ENCODE measurements at places on chromosomes 13 and 19.

- DNase-seq: no peak
Measured at GRCh38 chr13:110826861-110827672, 87.8 kb downstream of the ANKRD10 start.

DNA sequence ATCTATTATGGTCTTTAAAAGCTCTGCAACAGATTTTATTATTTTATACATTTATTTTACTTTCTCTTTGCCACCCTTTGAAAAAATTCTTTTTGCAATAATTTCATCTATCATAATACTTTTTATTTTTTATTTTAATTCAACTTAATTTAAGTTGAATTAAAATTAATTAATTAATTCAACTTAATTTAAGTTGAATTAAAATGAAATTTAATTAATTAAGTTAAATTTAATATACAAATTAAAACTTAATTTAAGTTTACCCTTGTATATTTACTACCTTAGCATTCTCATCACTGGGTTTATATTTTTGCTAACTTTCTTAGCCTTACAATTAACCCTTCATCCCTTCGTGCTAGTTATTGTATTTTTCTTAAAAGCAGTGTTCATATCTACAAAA is 301.4 kb downstream of the SLITRK5 start:
- DNase-seq: no peak

DNA sequence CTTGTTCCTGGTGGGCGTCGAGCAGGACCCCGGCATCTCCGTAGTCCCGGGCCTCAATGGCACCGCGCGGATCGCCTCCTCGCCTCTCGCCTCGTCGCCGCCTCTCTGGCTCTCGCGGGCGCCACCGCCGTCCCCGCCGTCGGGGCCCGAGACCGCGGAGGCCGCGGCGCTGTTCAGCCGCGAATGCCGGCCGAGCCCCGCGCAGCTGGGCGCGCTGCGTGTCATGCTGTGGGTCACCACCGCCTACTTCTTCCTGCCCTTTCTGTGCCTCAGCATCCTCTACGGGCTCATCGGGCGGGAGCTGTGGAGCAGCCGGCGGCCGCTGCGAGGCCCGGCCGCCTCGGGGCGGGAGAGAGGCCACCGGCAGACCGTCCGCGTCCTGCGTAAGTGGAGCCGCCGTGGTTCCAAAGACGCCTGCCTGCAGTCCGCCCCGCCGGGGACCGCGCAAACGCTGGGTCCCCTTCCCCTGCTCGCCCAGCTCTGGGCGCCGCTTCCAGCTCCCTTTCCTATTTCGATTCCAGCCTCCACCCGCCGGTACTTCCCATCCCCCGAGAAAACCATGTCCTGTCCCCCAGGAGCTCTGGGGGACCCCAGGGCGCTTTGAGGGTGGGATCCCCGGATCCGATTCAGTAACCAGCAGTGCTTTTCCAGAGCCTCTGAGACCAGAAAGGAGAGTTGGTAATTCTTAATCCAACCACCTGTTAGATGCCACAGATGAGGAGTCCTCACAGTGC is 885 bp downstream of the MLNR start:
- DNase-seq: peak; percentile 34

- DNase-seq: no peak
Measured at GRCh38 chr19:13007292-13008045, 12.2 kb downstream of the NFIX start.

DNA sequence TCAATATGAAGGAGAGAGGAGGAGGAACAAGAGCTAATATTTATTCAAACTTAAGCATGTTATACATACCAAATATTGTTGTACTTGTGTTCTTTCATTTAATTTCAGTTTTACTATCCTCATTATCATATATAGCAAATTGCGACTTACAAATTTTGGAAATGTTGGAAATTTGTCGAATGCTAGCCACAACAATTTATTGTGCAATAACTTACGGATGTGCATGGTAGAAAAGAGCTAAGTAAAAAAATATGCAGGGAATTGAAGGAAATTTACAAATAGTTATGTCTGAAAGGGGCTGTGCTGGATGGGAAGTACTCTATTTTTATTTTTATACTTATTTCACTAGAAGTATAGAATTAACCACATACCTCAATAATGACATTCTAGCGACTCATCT is 376.3 kb downstream of the PCDH20 start:
- DNase-seq: no peak

DNA sequence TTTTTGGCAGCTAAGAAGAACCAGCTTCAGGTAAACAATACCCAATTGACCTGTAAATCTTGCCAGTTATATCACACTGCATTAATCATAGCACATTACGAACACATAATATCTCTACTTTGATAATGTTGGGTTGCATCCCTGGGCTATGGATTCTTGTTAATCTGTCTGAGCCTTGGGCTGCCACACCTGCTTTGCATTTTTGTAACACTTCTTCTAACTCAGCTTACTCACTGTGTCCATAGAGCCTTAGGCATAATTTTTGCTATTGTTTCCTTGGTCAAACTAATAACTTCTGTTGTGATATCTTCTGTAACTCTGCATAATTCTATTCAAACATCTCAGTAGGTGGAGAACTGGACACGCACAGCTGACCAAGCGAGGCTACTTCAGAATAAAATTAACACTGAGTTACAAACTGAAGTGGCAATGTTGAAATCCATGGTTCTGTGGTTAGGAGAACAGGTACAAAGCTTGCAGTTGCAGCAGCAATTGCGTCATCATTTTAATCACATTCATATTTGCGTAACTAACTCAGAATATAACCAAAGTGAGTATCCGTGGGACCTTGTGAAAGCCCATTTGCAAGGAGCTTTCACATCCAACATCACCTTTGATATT is 6.4 kb downstream of the ZNF350 start:
- no peak for DNase-seq

DNA sequence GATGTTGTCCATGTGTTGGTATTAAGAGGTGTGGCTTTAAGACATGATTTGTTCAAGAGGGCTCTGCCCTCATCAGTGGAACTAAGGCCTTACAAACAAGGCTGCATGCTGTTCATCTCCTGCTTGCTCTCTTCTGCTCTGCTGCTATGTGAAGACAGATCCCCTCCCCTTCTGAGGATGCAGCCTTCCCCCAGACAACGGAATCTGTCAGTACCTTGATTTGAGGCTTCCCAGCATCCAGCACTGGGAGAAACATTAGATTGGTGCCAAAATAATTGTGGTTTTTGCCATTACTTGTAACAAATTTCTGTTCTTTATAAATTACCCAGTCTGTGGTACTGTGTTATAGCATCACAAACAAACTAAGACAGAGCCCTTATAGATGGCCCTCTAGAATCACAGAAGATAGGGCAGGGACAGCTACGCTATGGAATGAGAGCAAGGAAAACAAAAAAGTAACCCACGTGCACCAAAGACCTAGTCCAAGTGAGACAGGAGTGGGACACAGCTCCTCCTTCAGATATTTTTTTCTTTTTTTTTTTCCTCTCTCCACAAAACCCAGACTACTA is 151.5 kb upstream of the RXFP2 start:
- no peak for DNase-seq

DNA sequence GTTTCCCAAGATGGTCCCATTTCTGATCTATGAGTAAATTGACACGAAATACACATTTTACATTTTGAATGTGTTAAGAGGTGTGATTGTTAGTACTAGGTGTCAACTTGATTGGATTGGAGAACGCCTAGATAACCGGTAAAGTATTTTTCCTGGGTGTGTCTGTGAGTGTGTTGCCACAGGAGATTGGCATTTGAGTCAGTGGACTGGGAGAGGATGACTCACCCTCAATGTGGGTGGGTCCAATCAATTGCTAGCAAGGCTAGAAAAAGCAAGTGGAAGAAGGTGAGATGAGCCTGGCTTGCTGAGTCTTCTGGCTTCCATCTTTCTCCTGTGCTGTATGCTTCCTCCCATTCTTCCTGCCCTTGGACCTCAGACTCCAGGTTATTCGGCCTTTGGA is 960.7 kb upstream of the PCDH9 start:
- no peak for DNase-seq

DNA sequence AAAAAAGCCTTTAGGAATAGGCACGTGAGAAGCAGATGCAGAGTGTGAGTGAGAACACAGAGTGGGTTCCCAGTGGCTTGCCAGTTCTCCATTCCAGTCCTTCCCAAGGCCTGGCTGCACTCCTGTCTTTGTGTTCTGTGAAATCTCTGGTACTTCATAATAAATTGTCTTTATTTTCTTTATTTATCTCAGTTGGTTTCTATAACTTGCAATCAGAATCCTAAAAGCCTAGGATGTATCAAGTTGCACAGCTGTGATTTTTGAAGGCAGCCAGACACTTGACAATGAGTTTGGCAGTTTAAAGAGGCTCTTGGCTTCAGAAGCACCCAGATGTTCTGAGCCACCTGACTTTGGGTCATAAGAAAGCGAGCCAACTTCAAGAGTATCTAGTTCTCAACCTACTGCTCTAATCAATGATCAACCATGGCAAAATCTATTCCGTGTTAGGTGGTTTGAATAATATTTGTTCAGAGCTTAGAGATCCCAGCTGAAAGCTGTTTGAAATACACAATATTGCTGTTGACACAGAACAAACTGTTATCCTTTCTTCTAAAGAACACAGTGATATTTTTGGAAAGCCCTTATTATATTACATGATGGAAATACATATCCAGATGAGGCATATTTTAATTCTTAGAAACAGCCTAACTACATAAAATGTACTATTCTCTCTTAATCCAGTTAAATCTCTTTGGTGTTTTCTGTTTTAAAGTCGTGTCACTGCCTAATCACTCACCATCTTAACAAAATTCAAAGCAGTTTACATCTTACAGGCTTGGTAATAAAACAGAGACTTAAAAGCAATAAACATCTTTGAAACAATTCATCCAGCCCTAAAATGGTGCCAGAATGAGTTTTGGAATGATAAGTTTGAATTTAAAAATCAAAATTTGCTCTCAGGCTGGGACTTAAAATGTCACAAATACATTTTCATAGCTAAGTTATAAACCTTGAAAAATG is 483.0 kb upstream of the NBEA start:
- DNase-seq: no peak

DNA sequence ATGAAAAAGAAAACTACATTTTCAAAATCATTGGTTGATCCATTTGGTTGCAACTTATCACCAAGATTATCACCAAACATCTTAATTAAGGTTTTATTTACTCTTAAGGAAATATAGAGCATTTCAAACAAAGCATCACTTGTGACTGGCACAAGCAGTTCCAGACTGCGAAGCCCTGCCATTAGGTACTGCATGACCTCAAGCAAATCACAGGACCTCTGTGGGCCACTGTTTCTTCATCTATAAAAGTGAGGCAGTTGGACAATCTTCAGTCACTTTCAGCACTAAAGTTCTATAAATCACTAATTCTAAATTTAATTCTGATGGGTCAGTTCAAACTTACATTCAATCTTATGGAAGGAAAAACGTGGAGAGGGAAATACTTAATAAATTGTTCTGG is 2.0 kb downstream of the ELF1 start:
- DNase-seq: no peak

DNA sequence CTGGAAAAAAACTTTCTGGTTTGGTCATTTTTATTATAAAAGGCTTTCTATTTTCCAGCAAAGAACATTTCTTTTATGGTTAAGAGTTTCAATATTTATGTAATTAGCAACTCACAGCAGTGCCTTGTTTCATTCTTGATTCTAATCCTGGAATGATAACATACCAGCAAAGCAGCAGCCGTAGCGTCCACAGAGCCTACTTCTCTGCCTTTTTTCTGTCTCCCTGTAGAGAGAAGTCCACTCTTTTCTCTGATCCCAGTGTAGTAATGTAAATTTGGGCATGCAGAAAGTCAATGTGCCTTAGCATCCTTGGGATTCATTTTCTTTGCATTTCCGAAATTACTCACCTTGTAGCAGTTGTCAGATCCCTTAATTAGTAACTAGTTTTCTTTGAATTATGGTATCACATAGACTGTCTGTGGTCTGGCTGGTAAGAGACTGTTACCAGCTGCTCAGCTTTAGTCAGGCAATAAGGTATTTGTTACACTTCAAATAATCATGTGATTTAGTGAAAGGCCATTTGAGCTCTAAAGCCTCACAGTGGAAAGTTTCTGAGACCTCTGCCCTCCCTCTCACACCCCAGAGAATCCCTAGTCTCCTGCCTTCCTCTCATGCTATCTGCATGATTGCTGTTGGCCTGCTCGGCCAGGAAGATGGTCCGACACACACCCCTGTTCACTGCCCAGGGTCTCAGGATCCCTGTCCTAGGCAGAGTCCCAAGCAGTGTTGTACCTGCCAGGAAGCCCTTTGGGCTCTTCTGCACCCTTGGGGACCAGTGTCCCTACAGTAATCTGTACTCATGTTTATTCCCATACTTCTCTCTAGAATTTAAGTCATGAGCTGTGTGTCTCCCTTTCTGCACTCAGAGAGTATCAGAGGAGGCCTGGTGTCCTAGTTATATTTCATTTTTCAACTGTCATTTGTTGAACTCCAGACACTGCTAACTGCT is 86.3 kb downstream of the LRCH1 start:
- DNase-seq: peak; percentile 23

- DNase-seq: no peak
Measured at GRCh38 chr13:95192998-95193397, 108.3 kb downstream of the ABCC4 start.

GRCh38 chr13:78198419-78198818 is 279.8 kb upstream of the EDNRB start:
- DNase-seq: no peak

DNA sequence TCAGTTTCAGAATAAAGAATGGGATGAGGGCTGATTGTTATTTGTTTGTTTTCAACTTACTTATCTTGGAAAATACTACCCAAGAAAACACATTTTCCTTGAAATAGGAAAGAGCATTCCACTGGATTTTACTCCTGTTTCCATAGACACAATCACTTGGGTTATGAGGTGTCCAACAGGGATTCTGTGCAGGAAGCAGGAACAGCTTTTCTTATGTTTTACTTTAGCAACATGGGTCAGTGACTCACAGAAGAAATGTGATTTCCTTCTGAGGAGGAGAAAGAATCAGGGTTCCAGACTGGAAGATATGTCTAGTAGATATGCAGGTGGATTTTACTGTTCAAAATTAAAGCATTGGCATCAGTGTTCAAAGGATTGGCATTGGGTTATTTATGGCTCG is 180.8 kb upstream of the GPC6 start:
- no peak for DNase-seq

GRCh38 chr19:5200844-5201243 is 139.8 kb downstream of the PTPRS start:
- DNase-seq: no peak

Measured in nephron progenitor cell (in vitro differentiated cells).